ENCODE measurements at places on chromosomes 5 and 9. TPM values are rescaled to one million over a fixed set of nuclear protein-coding genes. Genes with fewer than 3 reads are reported as not detected.

GRCh38 chr9:33415501-33416038 lies 13.2 kb upstream of the AQP7 start:
- peak; percentile 91 for DNase-seq

- no peak for DNase-seq
Observed at GRCh38 chr5:127525181-127525580, 7.7 kb downstream of the PRRC1 start.

DNA sequence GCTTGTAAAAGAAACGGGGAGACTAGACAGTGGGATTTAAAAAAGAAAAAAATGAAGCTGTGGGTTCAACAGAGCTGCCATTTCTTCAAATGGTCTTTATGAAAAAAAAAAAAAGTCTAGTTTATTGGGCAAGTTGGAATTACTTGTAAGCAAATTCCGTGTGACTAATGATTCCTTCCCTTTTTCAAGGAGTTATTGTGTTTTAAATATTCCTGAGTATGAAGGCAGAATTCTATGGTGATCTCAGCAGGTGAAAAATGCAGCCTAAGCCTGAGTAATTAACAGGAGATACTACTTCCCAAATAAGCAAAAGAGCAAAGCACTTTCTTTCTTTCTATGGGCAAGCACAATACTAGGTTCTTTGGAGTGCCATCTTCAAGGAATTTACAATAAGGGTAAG lies 481.9 kb downstream of the ZNF608 start:
- no peak for DNase-seq

DNA sequence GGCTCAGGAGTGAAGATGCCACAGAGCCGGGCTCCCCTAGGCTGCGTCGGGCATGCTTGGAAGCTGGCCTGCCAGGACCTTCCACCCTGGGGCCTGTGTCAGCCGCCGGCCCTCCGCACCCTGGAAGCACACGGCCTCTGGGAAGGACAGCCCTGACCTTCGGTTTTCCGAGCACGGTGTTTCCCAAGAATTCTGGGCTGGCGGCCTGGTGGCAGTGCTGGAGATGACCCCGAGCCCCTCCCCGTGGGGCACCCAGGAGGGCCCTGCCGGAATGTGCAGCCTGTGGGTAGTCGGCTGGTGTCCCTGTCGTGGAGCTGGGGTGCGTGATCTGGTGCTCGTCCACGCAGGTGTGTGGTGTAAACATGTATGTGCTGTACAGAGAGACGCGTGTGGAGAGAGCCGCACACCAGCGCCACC lies 113.1 kb downstream of the RXRA start:
- no peak for DNase-seq

The CARD9 gene
- 7.2 TPM for total RNA-seq

The BTNL8 gene
- total RNA-seq = not detected

The ARL15 gene
- 10.4 TPM for total RNA-seq

The CYLC2 gene
- total RNA-seq = not detected

All from activated T-helper 1 cell treated with anti-CD3 and anti-CD28 coated beads, Interleukin-12 subunit alpha, Interleukin-12 subunit beta, Interleukin-2, Interleukin-4 antibody, amounts not matched to agents 30 ng/mL and 10 ng/mL and 1 ng/mL, durations not matched to agents 14 hours and 24 hours and 36 hours (primary cell).